ENCODE measurements at places on chromosomes 16 and 17.

- DNase-seq, result peak; percentile 88
These were observed at the start of gene TMEM97 for GRCh38 chr17:28318759-28319597. TSS of gene TMEM97 (plus strand) at chr17:28319200. CDS start at chr17:28319240, 40 bp downstream.

DNA sequence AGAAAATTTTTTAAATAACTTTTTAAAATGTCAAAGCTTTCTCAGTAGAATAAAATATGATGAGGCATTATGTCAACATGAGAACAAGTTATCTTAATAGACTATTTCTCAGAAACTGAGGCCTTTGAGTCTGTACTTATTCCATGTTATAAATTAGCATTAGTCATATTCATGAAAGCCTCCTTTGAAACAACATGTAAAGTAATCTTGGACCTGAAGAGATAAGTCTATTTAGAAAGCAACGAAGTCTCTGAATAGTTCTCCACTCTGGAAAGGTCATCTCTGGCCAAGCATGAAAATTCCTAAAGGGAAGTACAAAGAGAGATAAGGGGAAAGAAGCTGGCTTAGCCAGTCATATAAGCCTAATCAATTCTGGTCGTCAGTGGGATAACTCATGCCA is 150.8 kb downstream of the CYB561 start:
- no peak for DNase-seq

- no peak for DNase-seq
These were observed 1.8 kb upstream of the ACTG1 start for GRCh38 chr17:81514489-81514738.

- DNase-seq, result no peak
These were observed 17.4 kb upstream of the GPRC5C start for GRCh38 chr17:74414510-74414909.

DNA sequence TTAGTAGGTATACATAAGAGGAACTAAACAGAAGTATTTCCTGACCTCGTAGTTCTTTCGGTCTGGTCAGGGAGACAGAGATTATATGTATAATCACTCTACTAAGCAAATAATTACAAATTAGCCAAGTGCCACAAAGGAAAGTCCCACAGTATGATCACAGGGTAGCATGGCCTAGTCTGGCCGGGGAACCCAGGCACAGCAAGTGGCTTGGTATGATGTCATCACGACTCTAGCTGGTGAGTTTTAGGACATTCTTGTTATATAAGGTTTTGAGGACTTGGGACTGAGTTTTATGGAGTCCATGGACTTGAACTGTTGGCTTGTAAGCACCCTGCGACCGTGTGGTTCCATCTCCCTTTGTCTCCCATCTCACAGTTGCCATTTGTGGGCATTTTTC is 316.5 kb upstream of the ZFHX3 start:
- no peak for DNase-seq

- DNase-seq, result peak; percentile 89
These were observed 15.8 kb upstream of the EEF2K start for GRCh38 chr16:22190081-22190775.

DNA sequence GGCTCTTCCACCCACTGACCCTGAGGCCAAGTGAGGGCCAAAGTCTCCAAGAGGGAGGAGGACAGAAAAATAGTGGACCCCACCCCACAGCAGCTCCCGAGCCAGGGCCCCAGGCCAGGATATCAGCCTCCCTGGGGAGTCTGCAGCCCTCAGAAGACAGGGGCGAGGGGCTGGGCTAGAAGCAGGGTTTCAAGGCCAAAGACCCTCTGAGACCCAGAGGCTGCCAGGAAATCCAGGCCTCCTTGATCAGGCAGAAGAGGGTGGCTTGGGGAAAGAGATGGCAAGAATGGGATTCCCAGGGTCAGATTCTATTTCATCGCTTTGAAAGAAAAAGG is 156.1 kb downstream of the ZNF423 start:
- no peak for DNase-seq

DNA sequence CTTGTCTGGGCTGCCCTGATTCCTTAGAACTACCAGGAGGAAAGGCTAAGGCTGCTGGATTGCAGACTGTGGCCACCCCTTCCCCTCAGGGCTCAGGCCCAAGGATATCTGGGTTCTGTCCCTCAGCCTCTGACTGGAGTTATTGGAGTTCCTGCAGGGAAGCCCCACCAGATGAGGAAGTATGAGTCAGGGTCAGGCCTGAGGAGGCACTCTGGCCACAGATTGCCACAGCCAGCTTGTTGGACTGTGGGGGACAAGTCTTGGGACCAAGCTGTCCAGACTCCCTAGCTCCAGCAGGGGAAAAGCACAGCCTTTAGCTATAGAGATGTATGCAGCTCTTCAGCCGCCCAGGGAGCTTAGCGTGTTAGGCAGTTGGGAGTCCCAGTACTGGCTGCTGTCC is 381.9 kb upstream of the TOM1L1 start:
- DNase-seq, result no peak

DNA sequence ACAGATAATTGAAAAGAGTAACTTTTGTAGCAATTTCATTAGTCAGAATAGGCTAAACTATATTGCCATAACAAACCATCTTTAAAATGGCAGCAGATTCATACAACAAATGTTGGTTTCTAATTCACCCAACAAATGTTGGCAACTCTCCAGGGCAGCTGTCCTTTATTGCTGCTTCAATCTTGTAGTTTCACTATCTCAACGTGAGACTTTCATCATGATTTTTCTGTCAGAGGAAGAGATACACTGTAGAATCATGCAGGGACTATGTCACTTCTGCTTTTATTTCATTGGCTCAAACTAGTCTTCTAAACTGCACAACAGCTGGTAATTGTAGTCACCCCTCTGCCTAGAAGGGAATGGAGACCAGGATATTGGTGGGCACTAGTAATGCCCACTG is 174.2 kb downstream of the TANC2 start:
- DNase-seq, result no peak

- peak; percentile 46 for DNase-seq
These were observed 21.3 kb downstream of the SRCIN1 start for GRCh38 chr17:38584350-38584925.

GRCh38 chr17:77631307-77631706 is 327.2 kb upstream of the TNRC6C start:
- no peak for DNase-seq

DNA sequence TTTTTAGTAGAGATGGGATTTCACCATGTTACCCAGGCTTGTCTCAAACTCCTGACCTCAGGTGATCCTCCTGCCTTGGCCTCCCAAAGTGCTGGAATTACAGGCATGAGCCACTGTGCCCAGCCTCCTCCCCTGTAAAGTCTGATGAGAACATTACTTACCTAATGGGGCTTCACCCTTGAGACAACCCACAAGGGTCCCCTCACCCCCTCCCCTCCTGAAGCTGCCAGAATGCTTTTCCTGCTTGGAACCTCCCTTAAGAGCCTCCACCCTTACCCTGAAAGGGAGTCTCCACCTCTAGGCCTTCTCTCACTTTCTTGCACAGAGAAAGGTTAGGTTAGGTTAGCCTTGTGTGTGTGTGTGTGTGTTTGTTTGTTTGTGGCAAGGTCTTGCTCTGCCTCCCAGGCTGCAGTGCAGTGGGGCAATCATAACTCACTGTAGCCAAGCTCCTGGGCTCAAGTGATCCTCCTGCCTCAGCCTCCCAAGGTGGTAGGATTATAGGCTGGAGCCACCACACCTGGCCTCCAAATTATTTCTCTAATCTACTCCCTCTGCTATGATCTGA is 8.9 kb downstream of the SLC5A11 start:
- DNase-seq, result no peak

- no peak for DNase-seq
These were observed 226.7 kb upstream of the ELAC2 start for GRCh38 chr17:13244513-13244912.

DNA sequence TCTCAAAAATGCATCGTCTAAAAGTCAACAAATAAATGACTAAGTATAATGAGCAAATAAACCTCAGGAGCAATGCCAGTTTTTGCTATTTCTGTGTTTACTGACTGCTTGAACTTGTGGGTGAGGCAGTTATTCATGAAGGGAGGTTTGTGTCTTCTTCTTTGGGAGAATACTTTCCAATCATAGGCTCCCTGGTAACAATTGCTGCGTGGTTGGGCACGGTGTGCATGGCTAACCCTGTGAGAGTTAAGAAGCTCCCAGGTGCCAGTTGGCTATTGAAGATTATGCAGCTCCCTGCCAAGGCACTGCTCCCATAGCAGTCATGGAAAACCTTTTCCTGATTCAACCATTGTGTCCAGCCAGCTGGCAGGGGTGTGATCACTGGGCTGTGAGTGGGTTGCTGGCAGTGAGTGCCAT is 775.9 kb upstream of the GOT2 start:
- DNase-seq, result no peak

- no peak for DNase-seq
These were observed 14.0 kb downstream of the CCR7 start for GRCh38 chr17:40551091-40551878.

DNA sequence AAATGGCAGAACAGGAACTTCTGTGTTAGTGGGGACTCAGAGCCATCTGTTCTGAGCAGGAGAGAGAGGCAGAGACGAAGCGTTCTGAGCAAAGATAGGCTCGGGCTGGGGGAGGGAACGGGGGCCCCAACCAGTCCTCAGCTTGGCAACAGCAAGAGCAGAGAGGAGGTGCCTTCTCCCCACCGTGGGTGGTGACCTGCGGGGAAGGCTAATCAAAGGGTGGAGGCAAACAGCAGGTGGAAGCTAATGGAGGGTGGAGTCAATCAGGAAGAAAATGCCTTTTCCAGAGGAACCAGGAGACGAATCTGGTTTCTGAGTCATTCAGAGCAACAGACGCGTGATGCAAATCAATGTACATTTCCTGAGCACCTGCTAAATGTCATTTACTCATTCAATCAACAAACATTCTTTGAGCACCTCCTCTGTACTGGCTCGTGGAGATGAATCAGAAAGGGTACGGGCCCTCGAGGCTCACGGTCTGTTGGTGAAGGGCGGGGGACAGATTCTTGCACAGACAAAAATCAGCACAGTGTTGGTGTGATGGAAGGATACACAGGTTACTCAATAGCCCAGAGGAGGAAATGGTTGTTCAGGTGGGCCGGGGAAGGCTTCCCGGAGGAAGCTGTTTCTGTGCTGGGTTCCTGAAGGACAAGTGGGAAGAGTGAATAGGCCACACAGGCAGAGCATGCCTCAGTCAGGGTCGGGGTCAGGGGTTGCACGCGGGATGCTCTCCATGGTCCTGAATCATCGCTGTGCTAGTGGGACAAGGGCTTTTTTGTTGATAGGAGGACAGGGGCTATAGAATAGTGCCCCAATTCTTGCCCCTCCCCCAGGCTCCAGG is 5.7 kb upstream of the SPNS2 start:
- no peak for DNase-seq

DNA sequence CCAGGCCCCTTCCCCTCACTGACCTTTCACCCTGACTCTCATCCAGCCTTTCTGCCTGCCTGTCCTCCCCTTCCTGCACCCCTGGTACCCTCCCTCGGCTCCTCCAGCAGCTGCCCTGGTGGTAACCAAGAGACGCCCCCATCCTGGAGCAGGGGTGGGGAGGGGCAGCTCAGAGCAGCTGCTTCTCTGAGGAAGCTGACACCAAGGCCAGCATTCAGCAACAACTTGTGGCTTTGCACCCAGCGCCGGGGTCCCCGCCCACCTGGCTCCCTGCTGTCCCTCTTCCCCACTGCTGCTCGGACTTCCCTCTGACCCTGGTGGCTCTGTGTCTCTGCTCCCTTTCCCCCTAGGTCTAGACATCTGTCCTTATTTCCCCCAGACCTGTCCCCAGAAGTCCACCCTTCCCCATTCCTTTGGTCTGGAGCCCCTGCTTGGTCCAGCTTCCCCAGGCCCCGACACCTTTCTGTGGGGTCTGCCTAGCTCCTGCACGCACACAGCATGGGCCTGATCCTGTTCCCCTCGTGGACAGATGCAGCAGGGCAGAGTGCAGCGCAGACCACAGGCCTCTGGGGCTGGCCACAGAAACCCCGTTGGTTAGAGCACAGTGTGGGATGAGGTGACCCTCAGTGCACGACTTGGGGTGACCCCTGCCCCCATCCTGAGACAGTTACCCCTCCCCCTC is 1.2 kb upstream of the ATP2A1 start:
- no peak for DNase-seq

DNA sequence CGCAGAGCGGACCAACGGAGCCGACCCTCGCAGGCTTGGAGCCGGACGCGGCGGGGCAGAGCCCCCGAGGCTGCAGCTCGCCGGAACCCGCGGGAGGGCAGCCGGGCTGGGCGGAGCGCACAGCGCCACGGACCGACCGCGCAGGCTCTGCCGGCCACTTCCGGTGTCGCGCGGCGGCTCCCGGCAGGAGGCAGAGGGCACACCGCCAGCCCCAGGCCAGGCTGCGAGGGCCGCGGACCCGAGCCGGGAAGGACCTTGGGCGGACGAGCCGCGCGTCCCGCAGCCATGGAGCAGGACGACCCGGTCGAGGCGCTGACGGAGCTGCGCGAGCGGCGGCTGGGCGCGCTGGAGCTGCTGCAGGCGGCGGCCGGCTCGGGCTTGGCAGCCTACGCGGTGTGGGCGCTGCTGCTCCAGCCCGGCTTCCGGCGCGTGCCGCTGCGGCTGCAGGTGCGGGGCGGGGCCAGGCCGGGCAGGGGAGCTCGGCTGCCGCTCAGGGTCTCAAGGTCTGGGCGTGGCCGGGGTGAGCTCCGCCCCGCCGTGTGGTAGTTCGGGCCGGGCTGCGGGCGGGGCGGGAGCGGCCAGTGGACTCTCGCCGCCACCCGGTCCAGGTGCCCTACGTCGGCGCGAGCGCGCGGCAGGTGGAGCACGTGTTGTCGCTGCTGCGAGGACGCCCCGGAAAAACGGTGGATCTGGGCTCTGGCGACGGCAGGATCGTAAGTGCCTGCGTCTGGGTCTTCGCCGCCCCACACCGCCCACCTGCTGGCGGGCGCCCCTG is at the start of gene ANTKMT:
TSS of gene ANTKMT (plus strand) at position 157 of the 775 bp plus-strand sequence. CDS start at position 286, 129 bp downstream.
- peak; percentile 50 for DNase-seq

DNA sequence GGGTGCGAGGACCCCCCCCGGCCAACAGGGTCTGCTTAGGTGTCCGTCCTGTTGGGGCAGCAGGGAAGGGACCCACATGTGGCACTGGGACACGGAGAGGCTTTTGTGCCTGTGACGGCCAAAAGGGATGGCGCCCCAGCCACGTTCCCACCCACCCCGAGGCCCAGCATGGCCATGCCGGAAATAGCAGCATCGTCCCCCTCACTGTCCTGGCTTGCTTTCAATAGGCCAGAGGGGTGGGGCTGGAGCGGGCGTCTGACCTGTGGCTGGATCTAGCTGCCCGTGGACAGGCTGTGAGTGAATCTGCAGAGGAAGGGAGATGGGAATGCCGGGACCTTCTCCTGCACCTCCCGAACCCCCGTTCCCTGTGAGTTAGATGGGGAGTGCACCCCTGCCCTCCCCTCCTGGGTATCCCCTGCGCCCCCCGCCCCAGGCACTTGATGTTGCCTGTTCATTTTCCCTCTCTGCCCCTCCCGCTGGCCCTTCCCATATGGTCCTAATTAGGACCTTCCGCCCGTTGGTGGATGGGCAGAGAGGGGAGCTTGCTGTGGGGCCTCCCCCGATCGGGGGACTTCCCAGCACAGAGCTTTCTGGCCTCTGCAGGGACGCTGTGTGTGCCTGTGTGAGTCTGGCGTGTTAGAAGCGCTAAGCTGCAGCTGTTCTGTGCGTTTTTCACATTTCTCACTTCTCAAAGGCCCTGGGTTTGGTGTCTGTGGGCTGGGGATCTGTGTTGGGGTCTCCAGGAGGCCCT is 292.8 kb downstream of the SEC14L1 start:
- DNase-seq, result no peak

DNA sequence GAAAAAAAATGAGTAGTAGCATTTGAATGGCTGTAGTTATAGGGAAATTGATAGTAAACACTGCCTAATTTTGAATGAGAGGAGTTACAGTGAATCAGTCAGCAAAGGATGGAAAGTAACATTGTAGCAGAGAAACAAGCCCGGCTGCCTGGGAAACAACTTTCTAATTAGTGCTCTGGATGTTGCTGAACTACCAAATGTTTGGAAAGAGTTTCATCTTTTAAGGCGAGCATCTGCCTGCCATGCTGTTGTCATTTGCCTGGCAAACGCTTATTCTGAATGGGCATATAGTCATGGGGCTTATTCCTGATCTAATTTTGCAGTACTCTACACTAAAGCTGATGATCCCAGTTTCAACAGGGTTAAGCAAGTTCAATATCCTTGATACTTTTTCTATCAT is 138.6 kb downstream of the CDH11 start:
- no peak for DNase-seq

All from activated CD4-positive, alpha-beta T cell treated with anti-CD3 and anti-CD28 coated beads for 1 hour (primary cell).